ENCODE measurements at places on chromosomes 6 and 20. TPM values are rescaled to one million over a fixed set of nuclear protein-coding genes. Genes with fewer than 3 reads are reported as not detected.

- no peak for DNase-seq
Measured at GRCh38 chr20:8658103-8658502, 410.8 kb upstream of the PLCB4 start.

- no peak for DNase-seq
Measured at GRCh38 chr6:109058620-109059019, 36.0 kb downstream of the SESN1 start.

- DNase-seq, result no peak
Measured at GRCh38 chr6:100845676-100846075, 35.5 kb downstream of the ASCC3 start.

Gene CAGE1
- not detected for total RNA-seq

DNA sequence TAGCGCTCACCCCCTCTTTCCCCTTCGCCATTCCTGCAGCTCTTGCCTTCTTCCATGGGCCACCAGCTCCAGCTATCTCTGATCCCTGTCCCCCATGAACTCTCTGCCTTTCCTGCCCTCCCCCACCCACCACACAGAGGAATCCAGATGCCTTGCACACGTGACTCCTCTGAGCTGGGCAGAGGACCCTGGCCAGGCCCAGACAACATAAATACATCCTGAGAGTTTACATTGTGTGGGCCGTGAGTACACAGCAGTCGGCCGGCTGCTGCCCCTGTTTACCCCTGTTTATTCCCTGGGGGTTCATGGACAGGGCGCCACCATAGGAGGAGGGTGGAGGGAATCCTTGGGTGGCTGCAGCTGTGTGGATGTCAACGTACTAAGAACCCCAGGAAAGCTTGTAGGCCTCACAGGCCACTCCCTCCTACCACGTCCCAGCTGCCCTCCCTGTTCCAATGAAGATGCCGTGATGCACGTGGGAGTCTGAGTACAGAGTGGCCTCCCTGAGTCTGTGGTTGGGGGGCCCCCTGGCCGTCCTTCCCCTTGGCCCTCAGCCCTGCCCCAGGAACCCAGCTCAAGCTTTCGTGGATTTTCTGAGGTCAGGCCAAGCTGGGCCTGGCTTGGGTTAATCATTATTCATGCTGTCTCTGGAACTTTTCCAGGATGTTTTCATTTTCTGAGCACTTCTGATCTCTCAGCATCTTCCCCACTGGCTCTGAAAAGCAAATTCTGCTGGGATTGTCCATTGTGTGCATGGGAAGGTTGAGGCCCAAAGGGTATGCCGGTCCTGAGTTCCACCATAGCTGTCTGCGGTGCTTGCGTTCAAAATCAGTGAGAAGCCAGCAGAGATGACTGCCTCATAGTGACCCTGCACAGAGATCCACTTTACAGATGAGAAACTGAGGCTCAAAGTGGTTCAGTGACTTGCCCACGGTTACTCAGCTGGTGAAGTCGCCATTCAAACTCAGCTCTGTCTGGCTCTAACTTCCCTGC is 136.3 kb downstream of the MRPL14 start:
- no peak for DNase-seq

Gene PRICKLE4
- total RNA-seq, result 2.0 TPM
